ENCODE measurements at places on chromosomes 3 and 15.

DNA sequence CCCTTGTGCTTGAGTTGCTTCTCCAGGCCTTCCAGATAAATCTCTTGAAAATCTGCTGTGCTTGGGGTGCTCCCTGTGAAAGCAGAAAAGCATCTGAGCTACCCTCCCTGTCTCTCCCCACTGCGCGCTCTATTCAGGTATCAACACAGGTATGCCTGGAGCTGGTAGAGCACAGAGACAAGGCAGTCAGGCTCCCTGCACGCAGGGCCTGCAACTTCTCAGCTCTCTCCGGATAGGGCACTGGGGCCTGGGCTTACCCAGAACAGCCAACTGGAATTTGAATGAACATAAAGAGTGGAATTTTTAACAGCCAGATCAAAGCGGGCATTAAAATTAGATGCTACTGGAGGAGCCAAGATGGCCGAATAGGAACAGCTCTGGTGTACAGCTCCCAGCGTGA is 183.6 kb downstream of the XXYLT1 start:
- DNase-seq: no peak

DNA sequence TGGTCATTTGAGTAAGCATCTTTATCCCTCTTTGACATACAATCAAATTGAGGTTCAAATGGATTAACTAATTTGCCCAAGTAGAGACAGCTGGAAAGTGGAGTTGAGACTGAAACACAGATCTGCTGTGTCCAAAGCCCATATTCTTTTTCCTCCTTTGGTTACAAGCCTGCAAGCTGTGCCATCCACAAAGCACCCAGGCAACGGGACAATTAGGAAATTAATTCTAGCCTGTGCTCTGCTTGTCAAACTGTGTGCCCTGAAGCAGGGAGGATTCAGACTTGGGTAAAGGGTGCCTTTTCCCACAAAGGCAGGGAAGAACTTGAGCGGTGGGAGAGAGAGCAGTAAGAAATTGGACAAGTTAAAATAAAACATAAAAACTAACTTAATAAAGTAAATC is 127.9 kb downstream of the DTWD1 start:
- DNase-seq: no peak

GRCh38 chr3:127665586-127665985 is 7.2 kb upstream of the ABTB1 start:
- no peak for DNase-seq

DNA sequence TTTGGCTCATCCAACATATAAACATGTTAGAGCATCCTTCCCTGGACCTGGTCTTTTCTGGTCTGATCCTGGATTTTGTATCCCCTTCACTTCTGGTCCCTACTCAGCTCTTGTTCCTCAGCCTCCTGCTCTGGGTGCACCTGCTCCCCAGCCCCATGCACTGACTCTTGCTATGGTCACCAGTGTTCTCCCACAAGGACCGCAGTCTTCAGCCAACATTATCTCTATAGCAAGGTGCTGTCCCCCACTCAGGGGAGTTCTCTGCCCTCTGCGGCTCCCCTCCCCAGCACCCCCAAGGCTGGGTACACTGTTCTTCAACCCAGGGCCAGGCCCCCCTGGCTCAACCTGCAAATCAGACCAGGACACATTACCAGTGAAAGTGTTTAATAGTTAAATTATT is 80.2 kb downstream of the SEC22A start:
- no peak for DNase-seq

- DNase-seq: no peak
These were observed 9.1 kb downstream of the BCL2L10 start for GRCh38 chr15:52103217-52104207.

DNA sequence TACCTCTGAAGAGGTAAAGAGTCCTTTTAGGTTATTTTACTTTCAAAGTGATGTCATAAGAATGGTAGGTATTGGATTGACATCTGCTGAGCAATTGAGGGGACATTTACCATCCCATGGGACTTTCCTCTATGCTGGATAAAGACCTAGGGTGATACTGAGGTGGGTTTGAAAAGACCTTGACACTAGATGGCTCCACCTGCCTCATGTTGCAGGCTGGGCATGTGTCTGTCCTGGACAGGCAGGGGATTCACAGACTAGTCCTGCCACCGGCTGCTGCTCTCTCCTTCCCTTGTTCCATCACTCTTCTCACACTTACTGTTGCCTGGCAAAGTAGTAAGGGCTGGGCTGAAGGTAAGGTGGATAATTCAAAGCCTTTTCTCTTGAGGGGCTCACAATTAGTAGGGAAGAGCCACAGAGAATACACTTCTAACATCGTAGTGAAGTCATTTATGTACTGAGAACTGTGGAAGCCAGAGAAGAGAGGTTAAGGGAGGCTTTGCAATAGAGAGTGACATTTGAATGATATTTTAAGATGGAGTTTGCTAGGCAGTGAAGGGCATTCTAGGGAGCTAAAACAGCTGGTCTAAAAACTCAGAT is 27.7 kb downstream of the TRAK1 start:
- DNase-seq: no peak

- no peak for DNase-seq
These were observed 48.7 kb downstream of the FBN1 start for GRCh38 chr15:48596841-48597240.

GRCh38 chr15:51155891-51156290 is 61.2 kb upstream of the TNFAIP8L3 start:
- DNase-seq: no peak

DNA sequence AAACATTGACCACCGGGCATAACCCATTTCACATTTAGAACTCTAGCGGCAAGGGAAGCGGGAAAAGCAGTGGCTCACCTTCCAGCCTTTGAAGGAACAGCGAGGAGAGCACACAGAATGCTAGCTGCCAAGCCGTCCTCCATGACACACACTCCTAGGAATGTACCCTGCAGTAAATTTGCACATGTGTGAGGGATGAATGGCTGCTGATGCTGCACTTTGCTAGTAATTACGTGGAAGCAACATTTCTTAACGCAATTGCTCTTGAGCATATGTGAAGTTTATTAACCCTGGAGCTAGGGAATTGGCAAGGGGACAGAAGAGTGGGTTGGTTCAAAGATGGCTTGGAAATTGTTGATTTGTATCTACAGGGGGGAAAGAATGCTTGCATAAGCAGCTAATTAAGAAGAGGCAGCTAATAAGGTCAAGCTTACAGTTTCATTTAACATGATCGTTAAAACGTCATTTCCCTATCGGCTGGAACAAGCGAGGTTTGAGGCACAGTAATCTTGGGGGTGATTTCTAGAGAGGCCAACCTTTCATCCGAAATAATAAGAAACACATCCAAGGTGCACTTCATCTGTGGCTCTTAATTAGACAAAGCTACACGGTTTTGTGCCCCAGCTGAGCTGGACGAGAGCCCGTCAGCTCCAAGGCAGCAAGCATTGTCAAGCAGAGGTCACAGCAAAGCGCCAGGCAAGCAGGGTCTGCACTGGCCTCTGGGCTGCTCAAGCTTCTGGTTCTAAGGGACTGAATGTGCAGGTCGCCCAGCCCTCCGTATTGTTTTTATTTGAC is 123.4 kb downstream of the CHSY1 start:
- DNase-seq: no peak

DNA sequence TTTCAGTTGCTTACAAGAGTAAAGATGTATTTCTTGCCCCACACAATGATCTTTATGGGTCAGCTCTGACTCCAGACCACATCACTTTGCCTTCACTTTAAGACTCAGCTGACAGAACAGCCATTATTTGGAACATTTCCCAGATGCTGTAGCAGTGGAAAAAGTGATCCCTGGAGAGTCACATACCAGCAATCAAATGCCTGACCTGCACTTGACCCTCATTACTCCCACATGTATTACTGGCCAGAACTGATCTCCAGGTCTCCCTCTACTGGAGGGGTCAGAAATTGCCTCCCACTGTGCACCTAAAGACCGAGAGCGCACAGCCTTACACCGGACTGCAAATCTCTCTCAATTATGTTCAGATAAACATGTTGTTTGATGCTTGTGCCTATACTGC is 88.6 kb upstream of the ZNF385D start:
- no peak for DNase-seq

- DNase-seq: no peak
These were observed 65.7 kb upstream of the IL12A start for GRCh38 chr3:159922861-159923312.
